T-helper 2 cell treated with Interferon-gamma antibody and Interleukin-4, amounts not matched to agents 100 ng/mL and 5 ng/mL, for 36 hours (primary cell): ENCODE measurements at places on chromosomes 6 and 20. TPM values are rescaled to one million over a fixed set of nuclear protein-coding genes. Genes with fewer than 3 reads are reported as not detected.

Gene MCHR2
- total RNA-seq, result not detected in 2 replicates

Gene TNXB
- total RNA-seq, result 5.7 and 7.6 TPM in 2 replicates

Gene RIN2
- not detected in 2 replicates for total RNA-seq

Gene C20orf144
- total RNA-seq, result 0.25 TPM in 1 of 2 replicates, not detected in the other

Gene SLC52A3
- not detected in 2 replicates for total RNA-seq
